OCI-LY7 (cell line): ENCODE measurements at places on chromosomes 7 and 10. TPM values are rescaled to one million over a fixed set of nuclear protein-coding genes. Genes with fewer than 3 reads are reported as not detected.

- no peak for DNase-seq
Measured at GRCh38 chr7:27173956-27174873, at the start of gene HOXA10. Gene HOXA10, minus strand, starts transcription at chr7:27174320. Its CDS starts 14 bp downstream, at chr7:27174306.

DNA sequence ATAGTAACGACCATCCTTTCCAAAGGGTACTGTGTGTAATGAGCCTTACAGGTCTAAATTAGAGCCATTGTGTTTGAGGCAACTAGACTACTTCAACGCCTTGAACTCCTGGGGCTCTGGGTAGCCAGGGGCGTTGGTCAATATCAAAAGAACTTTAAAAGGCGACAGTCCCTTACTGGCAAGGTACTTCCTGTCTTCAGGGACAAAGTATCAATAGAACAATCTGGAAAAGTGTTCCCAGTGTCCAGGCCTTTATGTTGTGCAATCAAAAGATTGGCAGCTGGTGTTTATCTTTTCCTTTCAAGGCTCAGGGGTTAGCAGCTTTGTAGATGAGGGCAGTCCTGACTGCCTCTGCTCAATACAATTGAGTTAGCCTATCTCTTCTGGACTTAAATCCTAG is 284.3 kb downstream of the PARD3 start:
- DNase-seq = no peak

GRCh38 chr10:62189131-62189530 is 79.5 kb downstream of the RTKN2 start:
- no peak for DNase-seq

GRCh38 chr10:123945325-123945920 is 53.8 kb upstream of the CPXM2 start:
- DNase-seq = peak; percentile 63

DNA sequence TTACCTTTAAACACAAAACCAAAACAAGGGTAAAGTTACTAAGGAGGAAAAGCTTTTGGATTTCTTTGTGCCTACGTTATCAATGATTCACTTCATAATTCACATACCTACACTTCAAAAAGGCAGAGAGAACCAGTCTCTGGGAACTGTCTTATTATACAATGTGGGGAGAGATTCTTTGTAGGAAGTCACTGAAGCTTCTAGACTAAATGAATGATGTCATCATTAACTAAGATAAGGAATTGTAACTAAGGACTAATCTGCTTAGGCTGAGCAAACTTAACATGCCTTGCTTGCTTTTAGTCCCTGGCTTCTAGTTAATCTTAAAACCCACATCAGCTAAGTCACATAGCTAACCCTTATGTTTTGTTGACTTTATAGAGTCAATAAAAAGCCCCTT is 771.2 kb downstream of the NXPH1 start:
- DNase-seq = no peak

- DNase-seq = no peak
Measured at GRCh38 chr10:93512565-93512964, 16.2 kb downstream of the CEP55 start.

GRCh38 chr7:2372724-2373123 is 18.1 kb downstream of the EIF3B start:
- no peak for DNase-seq

DNA sequence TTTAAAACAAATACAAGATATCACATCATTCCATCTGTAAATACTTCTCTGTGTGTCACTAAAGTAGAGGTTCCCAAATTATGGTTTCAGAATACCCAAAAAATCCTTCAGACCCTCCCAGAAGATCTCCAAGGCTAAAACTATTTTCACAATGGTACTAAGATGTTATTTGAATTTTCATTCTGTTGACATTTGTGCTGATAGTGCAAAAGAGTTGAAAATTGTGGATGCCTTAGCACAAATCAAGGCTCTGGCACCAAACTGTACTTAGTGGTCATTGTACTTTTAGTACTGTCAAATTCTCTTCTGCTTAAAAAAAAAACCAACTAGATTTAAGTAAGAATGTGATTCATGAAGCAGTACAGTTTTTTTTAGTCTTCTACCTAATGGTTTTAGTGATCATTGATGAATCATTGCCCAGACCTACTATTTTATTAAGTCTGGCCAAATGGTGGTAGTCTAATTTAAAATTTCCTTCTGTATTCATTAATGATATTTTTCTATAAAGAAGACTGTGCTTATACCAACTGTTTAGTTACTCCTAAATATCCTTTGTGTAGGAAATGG is 50.5 kb downstream of the TPST1 start:
- no peak for DNase-seq

DNA sequence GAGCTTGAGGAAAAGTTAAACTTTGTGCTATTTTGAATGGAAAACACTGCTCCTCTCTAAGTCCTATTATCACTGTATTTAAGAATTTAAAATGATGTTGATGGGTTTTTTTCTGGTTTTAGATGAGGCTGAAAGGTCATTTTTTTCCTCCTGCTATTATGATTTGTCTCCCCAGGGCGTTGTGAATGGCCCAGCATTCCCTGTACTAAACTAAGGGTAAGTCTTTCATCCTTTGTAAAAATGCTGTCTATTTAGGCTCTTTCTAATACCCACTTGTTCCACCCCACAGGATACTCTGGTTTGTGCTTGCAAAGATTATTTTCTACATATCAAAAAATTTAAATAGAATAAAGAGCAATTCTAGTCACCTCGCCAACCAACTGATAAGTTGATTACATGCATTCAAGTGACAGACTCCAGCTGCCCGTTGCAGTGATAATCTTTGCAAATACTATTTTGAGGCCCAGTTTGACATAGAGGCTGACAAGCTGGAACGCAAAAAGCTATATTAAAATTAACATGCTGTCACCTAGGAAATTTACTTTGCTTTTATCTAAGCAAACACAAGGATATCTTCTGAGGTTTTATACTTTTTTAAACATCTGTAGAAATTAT is 222.3 kb upstream of the TMEM229A start:
- no peak for DNase-seq

DNA sequence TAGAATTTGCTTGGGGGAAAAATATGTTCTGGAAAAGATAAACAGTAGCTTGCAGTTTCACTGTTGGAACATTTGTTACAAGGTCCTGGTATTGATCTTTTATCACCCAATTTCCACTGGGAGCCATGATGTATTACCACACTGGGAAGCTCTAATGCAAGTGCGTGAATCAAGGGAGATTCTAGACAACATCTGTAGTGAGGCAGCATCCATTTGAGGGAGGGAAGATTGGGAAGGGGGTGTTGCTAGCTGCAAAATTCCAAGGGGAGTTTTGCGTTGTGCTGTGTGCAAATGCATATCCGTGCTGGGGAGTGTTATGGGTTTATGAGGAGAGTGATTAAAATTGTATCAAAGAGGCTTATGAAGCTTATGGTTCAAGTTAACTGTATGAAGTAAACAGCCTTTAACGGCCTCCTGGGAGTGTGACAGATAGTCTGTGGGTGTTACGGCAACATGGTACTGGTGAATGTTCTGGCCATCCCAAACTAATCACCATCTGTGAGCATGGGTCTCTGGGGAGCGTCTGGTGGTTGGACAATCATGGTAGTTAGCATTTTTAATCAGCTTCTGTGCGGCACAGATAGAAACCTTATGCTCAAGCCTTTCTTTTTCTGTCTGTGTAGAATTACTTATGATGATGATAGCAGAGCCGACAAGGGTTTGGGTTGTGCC is 601.9 kb upstream of the GALNT17 start:
- no peak for DNase-seq

GRCh38 chr10:9670911-9671310 is 1346.8 kb upstream of the CELF2 start:
- no peak for DNase-seq

DNA sequence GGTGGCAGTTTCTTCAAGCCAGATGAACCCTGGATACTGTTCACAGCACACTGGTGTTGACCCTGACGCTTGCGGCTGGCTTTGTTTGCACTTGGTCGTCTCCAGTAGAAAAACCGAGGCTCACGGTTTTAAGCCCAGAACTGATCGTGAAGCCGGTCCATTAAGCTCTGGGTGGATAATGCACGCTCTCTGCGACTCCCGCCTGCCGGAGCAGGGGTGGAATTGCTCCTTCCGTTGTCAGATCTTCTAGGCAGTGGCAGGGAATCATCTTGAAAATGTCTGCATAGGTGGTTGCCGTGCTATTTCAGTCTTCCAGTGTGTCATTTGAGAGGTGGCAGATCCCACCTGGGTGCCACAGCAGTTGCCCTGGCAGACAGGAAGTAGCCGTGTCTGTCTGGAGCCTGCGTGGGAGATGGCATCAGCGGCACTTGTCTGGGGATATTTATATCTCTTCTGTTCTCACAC is 35.9 kb upstream of the AP5Z1 start:
- no peak for DNase-seq

- DNase-seq = no peak
Measured at GRCh38 chr7:107816011-107816566, 13.1 kb upstream of the SLC26A3 start.

GRCh38 chr7:95427166-95427565 is 7.7 kb downstream of the PON2 start:
- no peak for DNase-seq

Gene ARMH3
- 19.3 and 24.3 TPM in 2 replicates for total RNA-seq

Gene MALSU1
- total RNA-seq = 56.1 and 66.4 TPM in 2 replicates

Gene FAM53B
- 50.5 and 58.5 TPM in 2 replicates for total RNA-seq

Gene EVX1
- total RNA-seq = not detected in 2 replicates

Gene ST8SIA6
- total RNA-seq = not detected in 2 replicates

Gene BTBD16
- total RNA-seq = not detected in 2 replicates

Gene TMEM225B
- total RNA-seq = 2.4 and 3.9 TPM in 2 replicates

Gene KIF11
- total RNA-seq = 103 and 113 TPM in 2 replicates
